ENCODE measurements at places on chromosomes 2 and 18.

DNA sequence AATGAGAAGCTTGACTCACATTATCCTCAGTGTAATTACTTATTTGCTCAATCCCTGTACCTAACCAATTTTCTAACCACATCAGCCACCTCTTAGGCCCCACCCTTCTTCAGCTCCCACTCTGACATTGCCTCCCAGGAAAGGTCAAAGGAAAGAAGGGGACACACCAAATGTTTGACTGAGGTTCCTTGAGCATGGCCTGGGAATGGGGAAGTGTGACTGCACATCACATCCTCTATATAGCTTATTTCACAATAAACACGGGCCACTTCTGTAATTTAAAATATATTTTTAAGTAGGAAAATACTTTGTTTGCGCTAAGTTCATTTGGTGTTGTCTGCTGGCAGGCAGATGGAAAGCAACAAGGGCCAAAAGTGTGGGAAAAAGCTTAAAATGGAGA is 3.0 kb upstream of the FIGLA start:
- no peak for DNase-seq

- DNase-seq = no peak
Measured at GRCh38 chr2:38203446-38203810, 127.5 kb upstream of the CYP1B1 start.

- no peak for DNase-seq
Measured at GRCh38 chr2:232422051-232422450, 15.4 kb downstream of the ALPG start.

DNA sequence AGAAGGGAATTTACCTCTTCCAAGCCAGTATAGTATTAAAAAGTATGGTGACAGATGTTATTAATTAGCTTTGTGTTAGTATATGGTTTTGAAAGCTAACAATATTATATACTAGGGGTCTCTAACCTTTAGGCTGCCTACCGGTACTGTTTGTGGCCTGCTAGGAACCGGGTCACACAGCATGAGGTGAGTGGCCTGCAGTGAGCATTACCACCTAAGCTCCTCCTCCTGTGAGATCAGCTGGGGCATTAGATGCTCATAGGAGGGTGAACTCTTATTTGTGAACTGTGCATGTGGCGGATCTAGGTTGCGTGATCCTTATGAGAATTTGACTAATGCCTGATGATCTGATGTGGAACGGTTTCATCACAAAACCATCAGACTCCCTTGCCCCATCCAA is 583.4 kb upstream of the CDH2 start:
- DNase-seq = no peak

- DNase-seq = no peak
Measured at GRCh38 chr2:68577183-68577582, 66.2 kb upstream of the PROKR1 start.

Data from COLO829 (cell line).